ENCODE measurements at places on chromosomes 3 and 15.

DNA sequence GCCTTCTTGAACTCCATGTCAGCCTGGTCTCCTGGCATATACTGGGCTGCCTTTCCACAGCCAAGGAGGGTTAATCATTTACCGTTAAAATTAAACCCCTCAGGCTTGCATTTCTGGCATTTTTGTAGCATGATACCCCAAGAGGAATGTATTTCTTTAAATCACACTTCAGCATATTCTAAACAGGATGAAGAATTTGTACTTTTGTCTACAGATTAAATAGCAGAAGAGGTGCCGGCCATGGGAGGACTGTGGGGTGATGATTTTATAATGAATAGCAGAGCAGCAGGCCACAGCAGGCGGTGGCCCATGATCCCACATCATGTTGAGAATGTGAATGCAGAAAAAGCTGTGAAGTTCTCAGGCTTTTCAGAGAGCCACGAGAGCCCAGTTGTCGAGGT is 90.2 kb downstream of the ARNT2 start:
- DNase-seq, result no peak

- no peak for DNase-seq
These were observed 21.3 kb upstream of the ACAD9 start for GRCh38 chr3:128858167-128858566.

- DNase-seq, result no peak
These were observed 775 bp downstream of the ARNT2 start for GRCh38 chr15:80404761-80405553.

GRCh38 chr3:143337387-143337786 is 217.8 kb downstream of the CHST2 start:
- DNase-seq, result no peak

DNA sequence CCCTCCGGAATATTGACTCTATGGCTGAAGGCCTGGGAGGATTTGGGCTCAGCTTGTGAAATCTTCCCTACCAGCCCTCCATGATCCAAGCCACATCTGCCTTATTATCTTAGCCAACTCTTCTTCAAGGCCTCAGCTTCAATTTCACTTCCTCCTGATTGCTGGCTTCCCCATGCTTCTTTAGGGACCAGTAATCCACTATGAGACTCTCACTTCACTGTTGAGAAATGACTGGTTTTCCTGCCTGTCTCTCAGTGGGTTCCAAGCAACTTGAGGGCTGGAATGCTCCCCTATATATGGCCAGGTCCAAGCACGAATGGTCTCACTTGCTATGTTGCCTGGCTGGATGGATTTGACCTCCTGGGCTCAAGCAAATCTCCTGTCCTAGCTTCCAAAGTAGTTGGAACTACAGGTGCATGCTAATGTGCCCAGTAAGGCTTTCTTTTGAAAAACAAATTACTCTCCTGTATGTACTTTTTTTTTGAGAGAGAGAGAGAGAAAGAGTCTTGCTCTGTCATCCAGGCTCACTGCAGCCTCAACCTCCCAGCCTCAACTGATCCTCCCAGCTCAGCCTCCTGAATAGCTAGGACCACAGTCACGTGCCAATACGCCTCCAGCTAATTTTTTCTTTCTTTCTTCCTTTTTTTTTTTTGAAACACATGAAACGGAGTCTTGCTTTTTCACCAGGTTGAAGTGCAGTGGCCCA is 7.9 kb upstream of the PIK3CB start:
- no peak for DNase-seq

GRCh38 chr15:78321786-78322185 is 18.4 kb upstream of the CRABP1 start:
- DNase-seq, result no peak

- no peak for DNase-seq
These were observed 26.7 kb downstream of the TBC1D2B start for GRCh38 chr15:78050826-78051225.

DNA sequence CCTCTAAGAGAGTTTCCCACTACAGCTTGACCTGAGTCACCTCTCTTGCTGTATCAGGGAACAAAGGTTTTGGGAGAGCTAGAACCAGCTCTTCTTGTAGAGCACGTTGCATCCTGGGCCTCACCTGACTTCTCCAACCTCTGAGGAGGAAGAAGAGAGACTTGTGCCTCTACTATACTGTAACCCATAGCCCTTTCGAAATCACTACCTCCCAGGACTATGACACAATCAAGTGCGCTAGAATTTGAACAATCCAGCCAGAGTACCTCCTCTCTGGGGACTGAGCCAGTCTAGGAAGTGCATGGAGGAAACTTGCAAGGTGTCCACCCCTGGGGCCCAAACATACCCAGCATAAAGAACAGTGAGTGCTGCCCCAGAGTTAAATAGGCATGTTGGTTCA is 192.8 kb upstream of the BHLHE40 start:
- no peak for DNase-seq

DNA sequence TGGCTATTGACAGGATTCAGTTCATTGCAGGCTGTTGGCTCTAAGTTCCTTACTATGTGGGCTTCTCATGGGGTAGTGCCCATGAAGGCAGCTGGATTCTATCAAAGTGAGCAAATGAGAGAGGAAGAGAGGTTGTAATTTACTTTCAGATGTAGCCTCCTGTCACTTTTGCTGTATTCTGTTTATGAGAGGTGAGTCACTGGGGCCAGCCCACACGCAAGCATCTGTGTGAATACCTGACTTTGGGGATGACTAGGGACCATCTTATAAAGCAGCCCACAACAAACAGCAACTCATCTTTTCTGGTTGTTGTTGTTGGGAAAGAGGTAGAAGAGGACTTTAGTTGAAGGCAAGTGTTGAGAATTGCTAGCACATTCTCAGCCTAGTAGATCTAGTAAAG is 506.3 kb upstream of the GRM7 start:
- DNase-seq, result no peak

DNA sequence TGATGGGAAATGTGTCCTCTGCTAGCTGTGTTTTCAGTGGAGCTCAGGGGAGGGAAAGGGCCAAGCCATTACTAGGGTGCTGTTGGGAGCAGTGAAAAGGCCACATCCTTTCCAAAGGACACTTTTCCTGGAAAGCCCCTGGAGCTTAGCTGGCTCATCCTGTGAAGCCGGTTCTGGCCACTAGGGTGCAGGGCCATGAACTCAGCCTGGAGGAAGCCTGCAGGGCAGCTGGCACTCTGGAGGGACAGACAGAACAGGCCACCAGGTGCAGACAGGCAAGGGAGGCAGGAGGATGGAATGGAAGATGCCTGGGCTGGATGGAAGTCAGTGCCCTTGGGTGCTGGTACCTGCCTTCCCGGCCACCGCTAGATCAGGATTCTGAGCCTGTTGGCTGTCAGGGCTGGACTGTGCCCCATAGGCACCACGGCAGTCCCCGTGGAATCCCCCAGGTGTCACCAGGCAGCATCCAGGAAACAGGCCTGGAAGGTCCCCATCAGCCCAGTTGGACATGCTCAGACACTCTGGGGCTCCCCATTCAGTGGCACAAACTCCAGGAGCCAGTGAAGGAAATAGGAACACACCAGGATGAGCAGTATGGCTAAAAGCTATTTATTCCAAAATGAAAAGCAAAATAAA is 76.2 kb upstream of the C2CD4B start:
- DNase-seq, result no peak

DNA sequence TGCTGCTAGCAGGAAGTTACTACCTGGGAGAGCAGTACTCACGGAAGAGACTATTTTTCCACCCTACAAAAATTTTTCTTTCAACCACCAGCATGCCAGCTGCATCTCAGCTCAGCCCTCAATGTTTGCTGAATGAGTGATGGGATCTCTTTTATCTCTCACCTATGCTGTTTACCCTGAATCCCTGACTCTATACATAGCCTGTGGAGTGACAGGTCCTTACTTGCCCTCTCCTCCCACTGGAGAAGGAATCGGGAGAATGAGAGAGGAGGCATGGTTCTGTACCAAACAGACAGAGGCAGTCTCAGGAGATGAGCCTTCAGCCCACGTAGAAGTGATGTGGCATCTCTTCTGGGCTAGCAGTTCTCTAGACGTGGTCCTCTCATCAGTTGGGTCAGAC is 6.7 kb upstream of the DGKG start:
- DNase-seq, result no peak

GRCh38 chr3:170610321-170610884 is 24.5 kb upstream of the SLC7A14 start:
- DNase-seq, result no peak

- DNase-seq, result no peak
These were observed 206.9 kb upstream of the BHLHE40 start for GRCh38 chr3:4772171-4772804.

GRCh38 chr3:170566413-170566812 is 19.5 kb downstream of the SLC7A14 start:
- DNase-seq, result no peak

- no peak for DNase-seq
These were observed 84.5 kb downstream of the ASB7 start for GRCh38 chr15:100686725-100687473.

- DNase-seq, result no peak
These were observed 37.4 kb downstream of the SUSD5 start for GRCh38 chr3:33181229-33181628.

- DNase-seq, result no peak
These were observed 88.4 kb upstream of the OXTR start for GRCh38 chr3:8857720-8858367.

DNA sequence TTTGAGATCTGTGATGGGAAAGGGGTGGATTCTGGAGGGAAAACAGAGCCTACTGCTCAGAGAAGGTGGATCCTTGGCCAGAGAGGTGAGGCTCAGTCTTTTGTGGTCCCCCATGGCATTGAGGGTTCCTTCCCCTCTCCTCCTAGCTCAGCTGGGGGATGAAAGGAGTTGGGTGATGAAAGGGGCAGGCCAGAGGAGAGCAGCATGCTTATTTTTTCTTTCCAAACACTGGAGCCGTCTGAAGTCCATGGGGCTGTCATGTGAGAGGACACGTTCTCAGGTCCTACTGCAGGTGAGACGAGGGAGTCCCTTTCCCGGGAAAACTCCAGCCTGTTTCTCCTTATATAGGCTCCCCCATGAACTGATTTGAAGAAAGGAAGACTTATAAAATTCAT is 71.4 kb downstream of the SCN5A start:
- no peak for DNase-seq

DNA sequence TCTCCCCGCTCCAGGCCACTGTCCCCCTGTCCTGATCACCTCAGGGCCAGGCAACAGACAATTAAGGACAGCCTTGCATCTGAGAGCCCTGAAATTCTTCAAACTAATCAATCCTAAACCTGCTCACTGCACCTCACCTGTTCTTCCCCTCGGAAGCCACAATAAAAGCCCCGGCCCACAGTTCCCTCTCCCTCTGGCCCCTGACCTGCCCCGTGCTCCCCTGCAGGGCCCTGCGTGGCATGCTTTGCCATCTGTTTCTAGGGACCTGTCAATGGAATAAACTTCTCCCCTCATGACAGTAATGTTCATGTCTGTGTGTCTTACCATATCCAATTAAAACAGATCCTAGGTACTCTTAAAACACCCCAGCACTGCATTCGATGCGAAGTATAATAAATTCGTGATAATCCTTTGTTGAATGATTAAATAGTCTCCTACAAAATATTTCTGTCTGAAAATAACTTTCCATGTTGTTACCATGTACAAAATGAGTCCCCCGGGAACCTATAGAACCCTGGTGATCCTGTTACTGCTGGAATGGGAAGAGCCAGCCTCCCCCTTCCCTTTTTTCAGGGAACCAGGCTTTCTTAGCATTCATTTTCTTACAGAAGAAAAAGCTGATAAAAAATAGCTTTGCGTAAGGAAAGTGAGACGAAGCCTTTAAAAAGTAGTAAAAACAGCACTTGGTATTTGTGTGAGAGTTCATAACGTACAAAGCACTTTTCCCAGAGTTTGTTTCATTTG is 59.0 kb downstream of the ABTB1 start:
- DNase-seq, result no peak

- no peak for DNase-seq
These were observed 174.7 kb downstream of the MBNL1 start for GRCh38 chr3:152443212-152444023.

- DNase-seq, result no peak
These were observed 85.3 kb downstream of the RPLP1 start for GRCh38 chr15:69537901-69538300.

DNA sequence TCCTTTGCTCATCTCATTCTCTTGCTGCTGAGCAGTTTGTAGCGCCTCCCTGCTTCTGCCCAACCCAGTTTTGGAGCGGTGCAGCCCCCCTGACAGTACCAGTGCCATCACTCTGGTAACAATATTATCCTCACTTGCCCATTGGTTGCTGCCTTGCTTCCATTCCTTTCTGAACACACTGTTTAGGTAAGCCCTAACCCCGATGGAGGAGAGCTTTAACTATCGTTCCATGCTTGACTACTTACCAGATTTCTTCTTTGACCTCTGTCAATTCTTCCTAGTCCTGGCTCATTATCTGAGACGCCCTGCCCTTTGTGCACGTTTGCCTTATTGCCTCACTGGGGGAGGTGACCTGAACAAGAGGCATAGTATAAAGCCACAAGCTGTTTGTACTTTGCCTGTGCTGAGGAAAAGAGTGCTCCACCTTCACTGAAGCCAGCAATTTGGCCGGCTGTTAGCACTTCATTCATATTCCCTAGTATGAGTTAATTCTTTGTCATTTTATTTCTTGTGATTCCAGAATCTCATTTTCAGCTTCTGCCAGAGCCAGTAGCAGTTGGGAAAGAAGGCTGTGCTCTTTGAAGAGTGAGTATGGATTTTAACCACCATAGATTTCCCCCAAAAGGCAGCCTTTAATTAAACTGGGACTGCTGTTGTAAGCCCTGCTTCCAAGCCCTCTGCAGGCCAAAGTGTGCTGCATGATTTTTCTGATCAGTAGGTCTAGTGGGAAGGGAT is 11.9 kb downstream of the ABHD6 start:
- DNase-seq, result no peak

DNA sequence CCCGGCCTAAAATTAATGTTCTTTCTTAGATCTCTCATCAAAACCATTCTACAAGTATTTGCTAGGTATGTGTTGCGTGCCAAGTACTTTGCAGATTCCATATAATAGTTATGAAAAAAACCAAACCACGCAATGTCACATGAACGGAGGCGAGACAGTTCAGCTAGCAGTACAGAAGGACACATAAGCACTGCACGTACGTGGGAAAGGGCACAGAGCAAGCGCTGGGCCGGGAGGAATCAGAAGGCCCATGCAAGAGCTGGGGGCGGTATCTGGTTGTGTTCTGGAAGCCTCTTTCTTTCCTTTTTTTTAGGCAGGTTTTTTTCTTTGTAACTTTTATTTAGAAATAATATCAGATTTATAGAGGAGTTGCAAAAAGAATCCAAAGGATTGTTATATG is 11.3 kb downstream of the PDIA5 start:
- DNase-seq, result no peak

DNA sequence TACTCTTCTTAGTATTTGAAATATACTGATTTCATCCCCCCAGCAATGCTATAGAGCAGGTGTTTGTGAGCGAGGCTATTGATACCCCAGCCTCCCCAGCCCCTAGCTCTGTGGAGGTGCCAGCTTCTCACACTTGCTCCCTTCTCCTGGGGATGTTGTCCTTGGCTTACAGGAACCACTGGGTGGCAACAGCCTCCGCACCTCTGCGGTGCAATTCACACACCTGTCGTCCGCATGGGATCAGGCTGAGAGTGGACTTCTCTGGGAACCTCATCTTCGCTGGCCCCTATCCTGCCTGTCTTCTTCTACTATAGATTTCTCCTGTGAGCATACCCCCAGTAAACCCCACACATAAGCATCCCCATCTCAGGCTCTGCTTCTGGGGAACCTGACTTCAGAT is 103.9 kb upstream of the SLC6A11 start:
- DNase-seq, result no peak
